SW 1271 (cell line): ENCODE measurements at places on chromosomes 1 and 21.

- DNase-seq, result no peak
Measured at GRCh38 chr1:30329263-30329753, 394.1 kb downstream of the MATN1 start.

DNA sequence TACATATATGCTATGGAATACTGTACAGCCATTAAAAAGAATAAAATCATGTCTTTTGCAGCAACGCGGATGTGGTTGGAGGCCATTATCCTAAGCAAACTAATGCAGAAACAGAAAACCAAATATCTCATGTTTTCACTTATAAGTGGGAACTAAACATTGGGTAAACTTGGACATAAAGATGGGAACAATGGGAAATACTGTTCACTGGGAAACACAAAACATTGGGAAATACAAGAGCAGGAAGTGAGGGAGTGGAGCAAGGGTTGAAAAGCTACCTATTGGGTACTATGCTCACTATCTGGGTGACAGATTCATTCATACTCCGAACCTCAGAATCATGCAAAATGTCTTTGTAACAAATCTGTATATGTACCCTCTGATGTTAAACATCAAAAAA lies 17.3 kb upstream of the PPT1 start:
- no peak for DNase-seq

GRCh38 chr1:39061951-39062350 lies 35.8 kb downstream of the NDUFS5 start:
- no peak for DNase-seq

GRCh38 chr1:38512789-38513188 lies 346.8 kb downstream of the RRAGC start:
- DNase-seq, result no peak

DNA sequence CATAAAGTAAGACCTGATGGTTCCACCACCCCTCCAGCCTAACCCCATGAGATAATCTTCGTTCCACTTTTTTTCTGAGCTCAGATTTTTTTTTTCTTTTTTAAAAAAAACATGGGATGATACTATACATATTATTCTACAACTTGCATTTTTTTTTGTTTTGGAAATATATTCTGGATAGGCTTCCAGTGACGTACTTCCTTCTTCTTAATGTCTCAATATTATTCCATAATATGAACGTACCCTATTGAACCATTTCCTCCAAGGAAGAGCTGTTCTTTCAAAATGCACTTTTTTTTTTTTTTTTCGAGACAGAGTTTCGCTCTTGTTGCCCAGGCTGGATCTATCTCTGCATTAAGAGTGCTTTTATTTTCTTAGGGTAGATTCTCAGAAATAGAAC lies 1.5 kb downstream of the EDEM3 start:
- no peak for DNase-seq

DNA sequence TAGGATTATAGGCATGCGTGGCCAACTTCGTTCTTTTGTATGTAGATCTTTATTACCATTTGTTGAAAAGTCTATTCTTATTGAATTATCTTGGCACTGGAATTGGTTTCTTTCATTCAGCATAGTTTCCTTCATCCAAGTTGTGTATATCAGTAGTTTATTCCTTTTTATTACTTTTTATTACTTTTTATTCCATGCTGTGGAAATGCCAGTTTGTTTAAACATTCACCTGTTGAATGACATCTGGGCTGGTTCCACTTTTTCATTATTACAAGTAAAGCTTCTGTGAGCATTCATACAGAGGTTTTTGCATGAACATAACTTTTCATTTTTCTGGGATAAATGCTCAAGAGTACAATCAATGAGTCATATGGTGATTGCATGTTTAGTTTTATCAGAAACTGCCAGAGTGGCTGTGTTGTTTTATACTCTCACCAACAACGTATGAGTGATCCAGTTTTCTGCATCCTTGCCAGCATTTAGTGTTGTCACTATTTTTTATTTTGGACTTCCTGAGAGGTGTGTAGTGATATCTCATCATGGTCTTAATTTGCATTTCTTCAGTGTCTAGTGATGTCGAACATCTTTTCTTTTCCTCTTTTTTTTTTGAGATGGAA lies 28.6 kb downstream of the PTPRU start:
- no peak for DNase-seq

GRCh38 chr1:112689842-112690237 lies 15.4 kb downstream of the MOV10 start:
- DNase-seq, result no peak

DNA sequence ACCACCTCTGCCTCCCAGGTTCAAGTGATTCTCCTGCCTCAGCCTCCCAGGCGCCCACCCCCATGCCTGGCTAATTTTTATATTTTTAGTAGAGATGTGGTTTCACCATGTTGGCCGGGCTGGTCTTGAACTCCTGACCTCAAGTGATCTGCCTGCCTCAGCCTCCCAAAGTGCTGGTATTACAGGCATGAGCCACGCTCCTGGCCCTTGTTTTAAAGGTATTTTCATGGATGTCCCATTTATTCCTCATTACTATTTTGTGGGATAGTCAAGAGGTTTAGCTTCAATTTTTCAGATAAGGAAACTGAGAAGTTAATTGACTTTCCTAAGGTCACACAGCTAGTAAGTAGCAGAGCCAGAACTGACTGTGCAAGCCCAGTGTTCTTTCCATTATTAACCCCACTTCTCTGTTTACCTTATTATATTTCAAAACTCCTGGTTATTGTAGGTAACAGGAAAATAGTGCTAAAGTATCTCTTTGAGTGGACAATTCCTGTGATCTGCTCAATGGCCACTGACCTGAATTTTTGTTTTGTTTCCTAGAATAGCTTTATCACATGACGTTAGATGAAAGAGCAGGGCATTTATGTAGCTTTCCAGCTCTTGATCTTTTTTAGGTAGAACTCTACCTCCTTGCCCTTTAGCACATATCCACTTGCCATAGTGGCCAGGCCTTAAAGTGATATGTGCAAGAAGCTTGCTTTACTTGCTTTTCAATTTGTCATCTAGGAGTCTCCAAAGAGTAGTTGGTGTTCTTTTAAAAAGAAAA lies 13.6 kb downstream of the ZYG11B start:
- no peak for DNase-seq
